Right lung (tissue), 10 donors: ENCODE measurements at places on chromosomes 5 and 9. TPM values are rescaled to one million over a fixed set of nuclear protein-coding genes. Genes with fewer than 3 reads are reported as not detected.

DNA sequence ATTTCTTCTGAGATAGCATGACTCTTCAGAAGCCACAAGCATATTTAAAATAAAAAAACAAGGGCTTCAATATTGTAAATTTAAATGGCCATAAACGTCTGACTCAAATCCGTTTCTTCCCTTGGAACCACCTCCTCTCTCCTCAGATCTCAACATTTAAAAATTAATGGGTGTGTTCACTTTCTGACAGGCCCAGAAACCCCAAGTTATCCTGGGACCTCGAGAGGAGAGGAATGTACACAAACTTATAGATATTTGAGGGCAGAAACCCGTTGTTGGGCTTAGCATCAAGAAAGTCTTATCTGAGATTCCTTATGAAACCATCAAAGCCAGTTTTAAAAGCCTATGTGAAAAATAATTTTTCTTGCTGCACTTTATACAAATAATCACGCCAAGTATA, 29.2 kb downstream of the MLLT3 start:
- no peak for DNase-seq

DNA sequence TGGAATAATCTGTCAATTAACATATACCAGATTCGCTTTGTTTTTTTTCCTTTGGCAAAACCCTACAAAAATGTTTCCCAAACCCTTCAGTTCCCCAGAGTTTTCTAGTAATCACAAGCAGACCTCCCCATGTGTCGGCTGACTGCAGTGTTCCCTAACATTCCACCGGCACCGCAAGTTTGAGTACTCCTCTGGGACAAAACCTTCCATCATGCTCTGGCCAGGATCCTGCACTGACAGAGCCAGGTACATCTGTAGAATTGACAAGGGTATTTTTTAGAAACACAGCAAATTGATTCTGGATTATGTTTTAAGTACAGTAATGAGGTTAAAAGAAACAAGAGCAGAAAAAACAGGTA, 174.7 kb downstream of the GAS1 start:
- DNase-seq = no peak

DNA sequence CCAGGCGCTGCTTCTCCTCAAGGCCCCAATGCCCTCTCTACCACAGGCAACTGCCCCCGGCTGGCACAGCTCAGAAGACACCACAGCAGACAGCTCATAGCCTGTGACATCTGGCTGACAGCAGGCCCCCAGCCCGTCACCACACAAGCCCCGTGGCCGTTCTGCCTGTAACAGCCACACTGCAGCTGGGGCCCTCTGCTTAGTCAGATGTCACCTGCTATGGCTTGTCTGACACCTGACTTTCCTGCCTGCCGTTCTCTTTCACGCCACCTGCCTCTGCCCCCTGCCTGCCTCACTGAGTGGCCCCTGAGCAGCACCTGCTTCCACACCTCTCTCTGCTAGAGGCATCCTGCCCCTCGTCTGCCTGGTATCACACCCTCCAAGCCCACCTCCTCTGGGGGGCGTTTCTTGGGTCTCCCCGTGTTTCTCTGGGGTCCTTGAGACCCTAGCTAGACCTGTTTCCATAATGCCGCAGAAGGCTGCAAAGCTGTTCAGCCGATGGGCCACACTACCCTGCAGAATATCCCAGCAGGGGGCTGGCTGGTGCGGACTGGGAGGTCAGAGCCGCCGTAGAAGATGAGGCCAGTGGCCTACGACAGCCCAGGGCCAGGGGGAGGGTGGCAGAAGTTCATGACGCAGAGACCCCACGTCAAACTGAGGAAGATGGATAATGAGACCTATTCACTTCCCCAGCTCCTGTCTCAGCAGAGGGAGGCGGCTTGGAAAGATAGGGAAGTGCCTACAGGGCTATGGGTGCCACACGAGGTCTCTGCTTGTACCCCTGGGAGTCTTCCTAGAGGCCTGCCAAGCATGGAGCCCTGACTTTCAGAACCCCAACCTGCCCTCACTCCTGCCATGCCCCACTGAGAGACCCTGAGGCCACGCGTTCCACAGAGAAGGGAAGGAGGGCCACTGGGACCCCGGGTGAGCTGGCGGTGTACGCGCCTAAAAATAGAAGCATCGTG, 95.1 kb downstream of the ZNF354C start:
- DNase-seq = no peak

Gene CNTNAP3
- polyA plus RNA-seq = 4.8 TPM

DNA sequence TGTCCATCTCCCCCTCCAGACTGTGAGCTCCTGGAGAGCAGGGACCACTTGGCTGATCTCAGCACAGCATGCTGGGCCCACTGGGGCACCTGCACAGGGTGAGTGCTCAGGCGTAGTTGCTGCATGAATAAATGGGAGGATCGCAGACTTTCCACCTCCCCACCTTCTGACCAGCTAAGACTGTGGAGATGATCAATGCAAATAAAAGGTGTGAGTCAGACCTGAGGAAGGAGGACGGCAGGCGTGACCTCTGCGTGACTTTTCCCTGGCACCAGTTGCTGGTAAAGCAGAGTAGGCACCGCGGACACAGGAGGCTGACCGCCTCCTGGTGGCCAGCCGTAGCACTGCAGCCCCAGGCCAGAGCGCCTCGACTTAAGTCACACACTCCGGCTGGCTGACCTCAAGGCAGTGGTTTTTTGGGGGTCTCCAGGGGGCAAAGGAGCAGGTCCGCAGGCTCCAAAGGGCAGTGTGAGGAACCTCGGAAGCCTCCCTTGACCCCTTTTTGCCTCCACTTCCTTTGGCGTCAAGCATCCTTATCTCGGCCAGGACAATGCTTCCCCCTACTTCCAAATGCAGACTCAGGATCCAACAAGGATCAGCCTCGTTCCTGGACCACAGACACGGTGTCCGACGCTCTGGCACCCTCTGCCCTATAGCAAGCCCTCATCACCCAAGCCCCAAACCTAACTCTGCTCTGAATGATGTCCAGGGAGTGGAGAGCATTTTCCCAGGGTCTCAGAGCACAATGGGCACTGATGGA, 12.7 kb upstream of the TDRD7 start:
- peak; percentile 41 for DNase-seq

- no peak for DNase-seq
These were observed 181.7 kb downstream of the KCTD16 start for GRCh38 chr5:144352330-144352729.

DNA sequence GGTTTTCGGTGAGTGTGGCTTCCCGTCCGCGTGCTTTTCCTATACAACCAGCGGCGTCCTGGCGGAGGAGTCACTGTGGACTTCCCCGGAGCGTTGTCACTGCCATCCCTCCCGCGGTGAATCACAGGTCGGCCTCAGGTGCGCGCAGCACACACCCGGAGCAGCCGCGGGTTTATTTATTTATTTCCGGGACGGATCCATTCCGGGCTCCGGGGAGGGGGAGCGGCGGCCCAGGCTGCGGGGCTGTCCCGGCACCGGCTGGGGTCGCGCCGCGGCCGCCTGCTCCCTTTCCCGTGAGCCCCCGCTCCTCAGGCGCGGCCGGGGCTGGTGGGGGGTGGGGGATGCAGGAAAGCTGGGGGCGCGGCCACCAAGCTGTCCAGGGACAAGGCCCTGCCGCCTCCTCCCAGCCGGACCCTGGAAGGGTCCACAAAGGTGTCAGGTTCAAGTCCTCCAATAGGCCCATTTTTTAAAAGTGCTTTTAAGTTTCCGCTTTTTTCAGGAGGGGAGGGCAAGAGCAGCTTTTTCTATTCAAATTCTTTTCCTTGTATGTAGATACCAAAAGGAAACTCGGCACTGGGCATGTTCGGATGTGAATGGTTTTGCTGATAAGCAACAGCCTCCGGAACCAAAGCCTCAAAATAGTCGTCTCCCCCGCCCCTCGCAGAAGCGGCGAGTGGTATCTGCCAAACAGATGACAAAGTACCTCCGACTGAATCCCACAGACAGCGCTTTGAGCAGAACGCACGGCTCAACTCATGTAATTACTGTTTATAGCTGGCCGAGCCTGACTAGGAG, 192.5 kb downstream of the CD180 start:
- peak; percentile 92 for DNase-seq

DNA sequence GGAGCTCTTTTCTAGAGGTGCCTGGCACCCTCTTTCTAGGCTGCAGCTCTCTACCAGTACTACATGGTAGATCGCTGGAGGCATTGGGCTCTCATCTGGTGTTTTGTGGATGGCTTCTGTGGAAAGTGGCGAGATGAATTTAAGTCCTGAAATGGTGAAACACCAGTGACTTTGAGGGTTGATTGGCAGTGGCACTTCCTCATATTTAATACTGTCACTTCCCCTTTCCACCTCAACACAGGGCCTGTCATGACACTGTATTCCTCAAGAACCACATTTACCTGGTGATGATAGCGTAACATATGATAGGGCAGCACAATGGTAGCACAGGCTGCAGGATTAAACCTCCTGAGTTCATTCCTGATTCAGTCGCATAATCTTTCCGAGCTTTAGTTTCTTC, 132.1 kb downstream of the KDM4C start:
- no peak for DNase-seq

GRCh38 chr5:128770907-128771306, 194.4 kb upstream of the SLC27A6 start:
- no peak for DNase-seq

GRCh38 chr5:154367101-154367500, 78.7 kb upstream of the SAP30L start:
- no peak for DNase-seq

DNA sequence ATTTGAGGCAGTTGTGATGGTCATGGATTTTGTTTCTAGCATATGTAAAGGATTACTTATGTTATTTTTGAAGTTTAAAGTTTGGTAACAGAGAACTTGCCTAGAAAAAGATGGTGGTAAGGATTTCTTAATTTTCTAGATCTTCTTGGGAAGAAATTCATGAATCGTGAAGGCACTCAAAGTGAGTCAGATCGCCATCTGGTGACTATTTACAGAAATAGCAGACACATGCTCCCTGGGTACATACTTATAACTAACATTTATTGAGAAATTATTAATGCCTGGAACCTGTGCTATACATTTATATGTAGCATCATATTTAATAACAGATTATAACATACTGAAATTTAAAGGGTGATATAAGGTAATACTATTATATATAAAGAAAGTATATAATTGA, 299.7 kb downstream of the IZUMO3 start:
- DNase-seq = no peak

Gene KCNMB1
- 1.0 TPM for polyA plus RNA-seq

DNA sequence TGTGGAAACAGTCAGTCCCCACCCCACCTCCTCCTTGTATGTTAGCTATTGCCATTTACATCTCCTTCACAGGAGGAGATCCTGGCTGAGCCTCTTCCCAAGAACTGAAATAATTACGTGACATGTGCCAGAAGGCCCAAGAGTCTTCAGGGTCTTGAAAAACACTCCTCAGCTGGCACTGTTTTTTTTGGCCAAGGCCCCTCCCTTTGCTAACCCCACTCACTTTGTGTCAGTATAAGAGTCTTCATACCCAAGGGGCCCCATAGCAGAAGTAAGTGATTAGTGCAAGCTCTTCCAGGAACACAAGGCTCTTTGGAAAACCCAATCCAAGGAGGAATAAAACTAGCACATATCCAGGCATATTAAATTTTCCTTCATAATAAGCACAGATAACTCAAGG, 5.7 kb upstream of the LARP1 start:
- no peak for DNase-seq

Gene BAAT
- polyA plus RNA-seq = 0.74 TPM

Gene SELENOP
- 827 TPM for polyA plus RNA-seq

- no peak for DNase-seq
These were observed 1429.3 kb downstream of the EFNA5 start for GRCh38 chr5:106241409-106241808.

Gene OBP2B
- not detected for polyA plus RNA-seq

- DNase-seq = no peak
These were observed 25.8 kb upstream of the KIF12 start for GRCh38 chr9:114124666-114125475.

DNA sequence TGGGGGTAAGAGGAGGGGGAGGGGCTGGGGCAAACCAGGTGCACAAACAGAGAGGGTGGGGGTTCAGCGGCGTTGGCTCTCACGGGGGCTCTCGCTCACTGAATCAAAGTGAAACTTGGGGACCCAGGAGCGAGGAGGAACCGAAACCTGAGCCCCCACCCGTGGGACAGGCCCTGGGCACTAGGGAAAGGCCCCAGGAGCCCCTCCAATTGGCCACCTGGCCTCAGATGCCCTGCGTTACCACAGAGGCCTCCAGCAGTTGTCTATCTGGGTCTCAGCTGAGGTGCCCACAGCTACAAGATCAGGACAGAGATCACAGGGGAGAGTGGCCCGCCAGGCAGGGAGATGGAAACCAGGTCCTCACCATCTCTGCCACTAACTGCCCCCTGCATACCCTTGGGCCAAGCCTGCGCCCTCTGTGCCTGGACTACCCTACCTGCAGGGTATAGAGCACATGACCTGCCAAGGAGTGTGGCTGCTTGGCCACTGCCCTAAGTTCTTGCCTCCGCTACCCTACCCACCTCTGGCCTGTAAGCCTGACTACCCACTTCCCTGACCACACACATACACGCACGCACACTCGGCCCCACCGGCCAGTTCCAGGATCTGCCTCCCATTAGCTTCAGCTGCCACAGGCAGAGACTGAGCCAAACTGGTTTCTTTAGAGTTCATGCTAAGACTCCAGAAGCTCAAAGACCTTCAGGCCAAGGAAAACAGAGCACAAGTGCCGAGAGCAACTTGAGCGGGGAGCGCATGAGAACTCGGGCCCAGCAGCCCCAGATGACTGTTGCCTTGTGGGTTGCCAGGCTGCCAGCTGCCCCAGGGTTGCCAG, 39.9 kb downstream of the PAX5 start:
- DNase-seq = no peak

DNA sequence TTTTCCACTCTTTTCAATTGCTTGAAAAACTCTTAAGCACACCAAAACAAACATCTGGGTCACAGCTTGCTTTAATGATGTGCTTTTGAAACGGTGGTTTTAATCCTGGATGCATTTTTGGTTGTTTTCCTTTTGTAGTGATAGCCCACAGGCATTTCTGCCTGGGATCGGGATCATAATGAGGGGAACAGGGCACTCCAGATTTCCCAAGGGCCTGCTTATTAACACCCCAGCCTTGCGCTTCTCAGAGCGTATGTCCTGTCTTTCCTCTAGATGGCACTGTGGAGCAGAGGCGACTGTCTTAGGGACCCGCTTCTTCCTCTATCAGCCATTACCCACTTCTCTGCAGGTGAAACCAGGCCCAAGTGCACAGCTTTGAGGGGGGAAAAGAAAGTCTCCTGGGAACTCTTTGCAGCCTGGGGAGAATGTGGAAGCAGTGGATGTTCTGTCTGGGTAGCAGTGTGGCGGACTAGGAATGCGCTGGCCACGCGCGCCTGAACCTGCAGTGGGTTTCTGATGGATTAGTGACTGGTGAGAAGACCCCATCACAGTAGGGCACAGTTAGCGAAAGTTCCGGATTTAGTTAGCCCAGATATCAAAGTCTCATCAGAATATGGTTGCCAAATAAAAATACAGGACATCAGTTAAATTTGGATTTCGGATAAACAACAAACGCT, 190.1 kb downstream of the GNA14 start:
- peak; percentile 67 for DNase-seq

- no peak for DNase-seq
These were observed 29.8 kb downstream of the NR2F1 start for GRCh38 chr5:93612855-93613243.

Gene HAVCR1
- 0.24 TPM for polyA plus RNA-seq

GRCh38 chr5:148586796-148587195, 67.5 kb downstream of the HTR4 start:
- no peak for DNase-seq
